ENCODE measurements at places on chromosomes 7 and 10.

DNA sequence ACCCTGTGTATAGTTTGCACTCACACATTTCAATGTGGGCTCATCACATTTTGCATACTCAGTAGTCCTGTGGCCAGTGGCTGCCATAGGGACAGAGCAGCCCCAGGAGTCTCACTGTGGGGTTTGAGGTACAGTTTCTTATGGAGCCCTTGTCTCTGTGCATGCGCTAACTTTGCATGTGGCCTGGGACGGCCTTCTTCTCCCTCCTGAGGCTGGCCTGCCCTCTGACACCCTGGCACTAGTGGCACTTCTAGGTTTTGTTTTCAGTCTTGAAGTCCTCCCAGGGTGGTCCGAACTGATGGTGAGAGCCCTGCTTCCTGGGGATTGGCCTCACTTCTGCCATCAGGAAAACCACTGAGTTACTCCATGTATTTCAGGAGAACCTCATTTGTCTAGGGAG is 21.2 kb downstream of the NACAD start:
- H3K27me3 ChIP-seq = no peaks in the 10 kb centered on the region
- H3K27ac ChIP-seq = no peak overlapping the region
- no peak for DNase-seq
- H3K4me1 ChIP-seq = peaks cover 10% of the 10 kb centered on the region
- peaks cover 12% of the 10 kb centered on the region for H3K36me3 ChIP-seq
- H3K4me3 ChIP-seq = no peak overlapping the region

DNA sequence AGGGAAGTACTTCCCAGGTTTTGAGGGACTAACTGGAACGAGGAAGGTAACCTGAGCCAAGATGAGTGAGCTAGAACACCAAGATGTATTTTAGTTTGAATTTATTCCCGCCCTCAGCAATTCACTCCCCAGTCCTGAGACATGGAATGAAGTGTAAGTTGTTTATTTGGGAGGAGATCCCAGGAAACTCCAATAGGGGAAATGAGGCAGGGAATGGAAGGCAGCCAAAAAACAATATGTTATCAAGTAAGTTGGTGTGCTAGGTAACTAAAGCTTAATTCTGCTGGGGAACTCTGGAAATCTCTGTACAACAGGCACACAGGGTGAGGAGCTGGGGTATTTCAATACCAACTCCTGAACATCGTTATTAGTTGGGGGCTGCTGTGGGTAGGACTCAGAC is 189.7 kb upstream of the HDAC9 start:
- no peak overlapping the region for H3K4me3 ChIP-seq
- no peaks in the 10 kb centered on the region for H3K36me3 ChIP-seq
- no peak overlapping the region for H3K27ac ChIP-seq
- peaks cover 2% of the 10 kb centered on the region for H3K4me1 ChIP-seq
- peaks cover 17% of the 10 kb centered on the region for H3K27me3 ChIP-seq
- no peak for DNase-seq

DNA sequence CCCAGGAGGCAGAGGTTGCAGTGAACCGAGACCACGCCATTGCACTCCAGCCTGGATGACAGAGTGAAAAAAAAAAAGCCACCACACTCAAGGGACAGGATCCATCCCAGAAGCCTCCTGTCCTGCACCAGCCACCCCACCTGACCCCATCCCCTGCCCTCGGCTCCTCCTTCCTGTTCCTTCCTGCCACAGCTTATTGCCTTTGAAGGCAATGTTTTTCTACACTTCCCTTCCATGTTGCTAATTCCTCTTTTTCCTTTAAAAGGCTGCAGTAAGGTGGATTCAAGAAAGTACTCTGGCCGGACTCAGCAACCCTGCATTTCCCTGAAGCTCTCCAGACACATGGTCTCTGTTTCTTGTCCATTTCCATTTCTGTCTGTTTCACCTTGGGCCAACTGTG is 80.9 kb downstream of the FAM171A1 start:
- peaks cover 4% of the 10 kb centered on the region for H3K4me1 ChIP-seq
- H3K27me3 ChIP-seq = no peaks in the 10 kb centered on the region
- H3K27ac ChIP-seq = no peak overlapping the region
- no peak for DNase-seq
- no peak overlapping the region for H3K4me3 ChIP-seq

DNA sequence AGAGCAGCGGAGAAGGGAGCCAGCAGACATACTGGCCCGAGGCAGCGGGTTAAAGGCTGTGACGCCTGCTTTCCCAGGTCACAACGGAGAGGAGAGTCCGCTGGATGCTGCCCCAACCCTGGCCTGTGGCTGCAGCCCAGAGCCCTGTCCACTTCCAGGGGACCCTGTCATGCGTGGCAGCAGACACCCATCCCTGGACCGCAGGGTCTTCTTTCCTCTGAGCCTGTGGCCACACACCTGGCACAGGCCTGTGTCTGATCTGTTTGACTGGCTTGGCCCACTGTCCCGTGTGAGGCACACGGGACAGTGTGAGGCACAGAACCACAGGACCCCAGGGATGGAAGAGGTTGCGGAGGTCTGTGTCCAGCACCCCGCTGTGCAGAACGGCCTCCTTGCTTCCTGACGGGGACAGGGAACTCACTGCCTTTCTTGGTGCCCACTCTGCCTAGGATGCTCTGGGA is 42.4 kb downstream of the INSIG1 start:
- no peaks in the 10 kb centered on the region for H3K36me3 ChIP-seq
- H3K27me3 ChIP-seq = peaks cover 27% of the 10 kb centered on the region
- peaks cover 16% of the 10 kb centered on the region for H3K4me1 ChIP-seq
- no peak for DNase-seq
- no peak overlapping the region for H3K27ac ChIP-seq
- no peak overlapping the region for H3K4me3 ChIP-seq

GRCh38 chr7:36949711-36950600 is 225.7 kb upstream of the AOAH start:
- no peak overlapping the region for H3K27ac ChIP-seq
- no peaks in the 10 kb centered on the region for H3K27me3 ChIP-seq
- no peak for DNase-seq
- H3K4me1 ChIP-seq = peaks cover 2% of the 10 kb centered on the region
- H3K36me3 ChIP-seq = peaks cover 15% of the 10 kb centered on the region

GRCh38 chr7:81715984-81716588 is 53.8 kb downstream of the HGF start:
- H3K36me3 ChIP-seq = no peaks in the 10 kb centered on the region
- H3K27me3 ChIP-seq = no peaks in the 10 kb centered on the region
- no peak for DNase-seq
- no peaks in the 10 kb centered on the region for H3K4me1 ChIP-seq
- H3K4me3 ChIP-seq = no peak overlapping the region

DNA sequence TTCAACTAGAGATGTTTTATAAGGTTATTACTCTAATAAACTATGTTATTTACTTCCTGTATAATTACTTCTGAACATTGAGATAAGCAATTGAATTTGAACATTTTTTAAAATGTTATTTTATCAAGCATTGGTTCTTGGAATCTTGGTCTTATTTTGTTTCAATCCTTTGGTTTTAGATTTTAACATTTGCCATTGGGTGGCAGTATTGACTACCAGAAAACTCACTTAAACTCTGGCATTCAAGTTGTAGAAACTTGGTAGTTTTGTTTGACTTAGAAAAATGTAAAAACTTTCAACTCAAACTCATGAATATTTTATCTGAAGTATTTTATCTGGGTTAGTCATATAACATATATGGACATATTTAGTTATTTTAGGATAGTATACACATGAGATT is 48.1 kb downstream of the ATRNL1 start:
- no peaks in the 10 kb centered on the region for H3K36me3 ChIP-seq
- no peak overlapping the region for H3K27ac ChIP-seq
- H3K27me3 ChIP-seq = peaks cover 17% of the 10 kb centered on the region

GRCh38 chr7:1804310-1804709 is 134.2 kb downstream of the ELFN1 start:
- H3K27me3 ChIP-seq = peaks cover 9% of the 10 kb centered on the region
- no peaks in the 10 kb centered on the region for H3K36me3 ChIP-seq
- no peak overlapping the region for H3K27ac ChIP-seq
- DNase-seq = no peak
- H3K4me3 ChIP-seq = no peak overlapping the region

GRCh38 chr7:8831376-8831775 is 398.0 kb downstream of the NXPH1 start:
- H3K4me1 ChIP-seq = no peaks in the 10 kb centered on the region
- no peak overlapping the region for H3K27ac ChIP-seq
- H3K4me3 ChIP-seq = no peak overlapping the region

- H3K27ac ChIP-seq = no peak overlapping the region
- no peak for DNase-seq
- H3K27me3 ChIP-seq = peaks cover 65% of the 10 kb centered on the region
- peaks cover 2% of the 10 kb centered on the region for H3K36me3 ChIP-seq
- no peak overlapping the region for H3K4me3 ChIP-seq
These were observed 11.3 kb upstream of the SGPL1 start for GRCh38 chr10:70804421-70804808.

GRCh38 chr10:58385784-58386112 is 538 bp downstream of the TFAM start:
- DNase-seq = no peak
- H3K27me3 ChIP-seq = no peaks in the 10 kb centered on the region
- H3K4me1 ChIP-seq = peaks cover 28% of the 10 kb centered on the region
- peak overlapping the region; percentile 97 for H3K4me3 ChIP-seq

GRCh38 chr7:5692112-5692844 is 89.2 kb downstream of the RNF216 start:
- no peaks in the 10 kb centered on the region for H3K27me3 ChIP-seq
- peaks cover 5% of the 10 kb centered on the region for H3K36me3 ChIP-seq
- peak overlapping the region; percentile 99 for H3K27ac ChIP-seq

DNA sequence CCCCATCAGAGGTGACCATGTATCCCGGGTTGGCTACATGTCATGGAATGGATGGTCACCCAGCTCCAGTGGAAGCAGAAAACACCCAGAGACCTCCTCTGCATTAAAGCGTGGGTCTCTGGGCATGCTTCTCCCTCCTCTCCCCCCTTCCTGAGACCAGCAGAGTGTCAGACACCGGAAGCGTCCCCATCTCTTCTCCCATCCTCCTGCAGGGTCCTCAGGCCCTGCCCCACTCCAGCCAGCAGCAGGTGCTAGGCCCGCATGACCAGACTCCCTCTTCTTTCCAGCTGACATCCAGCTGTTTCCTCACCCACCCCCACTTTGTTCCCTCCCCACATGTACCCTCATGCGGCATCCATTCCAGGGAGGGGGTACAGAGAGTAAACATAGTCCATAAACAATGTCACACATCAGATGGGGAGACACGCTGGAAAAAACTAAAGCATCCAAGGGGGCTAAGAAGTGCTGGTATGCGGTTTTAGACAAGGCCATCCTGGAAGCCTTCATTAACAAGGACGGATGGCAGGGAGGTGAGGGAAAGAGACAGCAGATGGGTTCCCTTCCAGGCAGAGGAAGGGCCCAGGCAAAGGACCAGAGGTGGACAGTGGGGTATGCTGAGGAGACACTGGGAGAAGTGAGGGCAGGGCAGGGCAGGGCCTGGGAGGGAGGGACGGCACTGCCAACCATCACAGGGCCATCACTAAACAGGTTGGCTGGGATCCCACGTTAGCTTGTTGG is 12.5 kb upstream of the SLC18A3 start:
- H3K4me1 ChIP-seq = peaks cover 5% of the 10 kb centered on the region
- peaks cover 65% of the 10 kb centered on the region for H3K27me3 ChIP-seq
- no peak for DNase-seq
- H3K36me3 ChIP-seq = no peaks in the 10 kb centered on the region
- no peak overlapping the region for H3K4me3 ChIP-seq

- no peaks in the 10 kb centered on the region for H3K27me3 ChIP-seq
- H3K4me1 ChIP-seq = no peaks in the 10 kb centered on the region
- H3K36me3 ChIP-seq = peaks cover 10% of the 10 kb centered on the region
- H3K27ac ChIP-seq = no peak overlapping the region
- H3K4me3 ChIP-seq = no peak overlapping the region
- DNase-seq = no peak
These were observed 31.3 kb downstream of the KIN start for GRCh38 chr10:7756360-7756992.

DNA sequence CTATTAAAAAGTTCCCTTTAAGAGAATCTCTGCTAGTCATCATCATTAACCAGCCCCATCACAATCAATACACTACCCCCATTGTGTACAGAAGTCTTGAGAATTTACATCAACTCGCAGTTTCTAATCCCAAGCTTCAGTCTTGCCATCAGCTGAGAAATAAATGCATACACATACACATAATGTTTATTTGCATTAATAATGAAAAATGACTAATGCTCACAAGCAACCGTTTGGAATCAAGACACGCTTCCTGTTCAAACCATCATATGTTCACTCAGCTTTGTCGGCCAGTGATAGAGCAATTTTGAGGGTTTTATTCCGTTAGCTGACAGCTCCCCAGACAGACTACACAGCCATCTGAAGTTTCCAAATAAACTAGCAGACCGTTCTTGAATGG is 287.1 kb downstream of the SFMBT2 start:
- H3K36me3 ChIP-seq = no peaks in the 10 kb centered on the region
- no peak overlapping the region for H3K4me3 ChIP-seq
- peaks cover 22% of the 10 kb centered on the region for H3K27me3 ChIP-seq
- peaks cover 6% of the 10 kb centered on the region for H3K4me1 ChIP-seq
- no peak overlapping the region for H3K27ac ChIP-seq
- no peak for DNase-seq

DNA sequence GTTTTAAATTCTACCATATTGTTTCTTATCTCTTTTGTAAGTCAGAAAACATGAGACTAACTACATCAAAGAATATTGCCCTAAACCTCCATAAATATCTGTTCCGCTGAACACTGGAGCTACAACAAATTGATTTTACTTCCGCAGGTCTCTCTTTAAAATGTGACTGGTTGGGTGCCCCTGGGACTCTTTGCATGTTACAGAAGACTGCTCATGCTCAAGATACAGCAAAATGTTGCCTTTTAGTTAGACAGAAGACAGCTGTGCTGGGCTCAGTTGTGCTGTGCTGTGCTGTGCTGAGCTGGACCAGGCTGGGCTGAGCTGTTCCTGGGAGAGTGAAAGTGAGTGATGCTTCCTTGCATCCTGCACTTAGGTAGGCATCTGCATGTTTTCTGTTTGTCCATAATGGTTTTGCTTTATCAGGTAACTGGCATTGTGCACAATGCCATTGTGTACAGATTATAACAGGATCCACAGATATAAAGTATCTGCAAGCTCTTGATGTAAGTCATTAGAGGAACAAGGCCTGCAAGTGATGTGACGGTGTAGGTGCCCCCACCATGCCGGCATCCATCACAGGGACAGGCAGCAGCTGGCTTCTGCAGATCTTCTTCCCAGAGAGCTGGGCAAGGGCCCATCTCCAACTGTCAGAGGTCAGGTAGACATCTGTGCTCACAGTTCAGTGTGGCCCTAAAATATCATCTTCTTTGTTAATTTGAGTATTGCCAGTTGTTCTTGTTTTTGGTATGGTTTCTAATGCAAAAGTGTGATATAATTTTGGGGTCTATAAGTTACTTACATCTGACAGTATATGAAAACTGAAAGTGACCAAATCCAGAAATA is 972.5 kb upstream of the CELF2 start:
- no peaks in the 10 kb centered on the region for H3K36me3 ChIP-seq

Data from T-helper 17 cell (primary cell).